ENCODE measurements at places on chromosomes 6 and 20.

DNA sequence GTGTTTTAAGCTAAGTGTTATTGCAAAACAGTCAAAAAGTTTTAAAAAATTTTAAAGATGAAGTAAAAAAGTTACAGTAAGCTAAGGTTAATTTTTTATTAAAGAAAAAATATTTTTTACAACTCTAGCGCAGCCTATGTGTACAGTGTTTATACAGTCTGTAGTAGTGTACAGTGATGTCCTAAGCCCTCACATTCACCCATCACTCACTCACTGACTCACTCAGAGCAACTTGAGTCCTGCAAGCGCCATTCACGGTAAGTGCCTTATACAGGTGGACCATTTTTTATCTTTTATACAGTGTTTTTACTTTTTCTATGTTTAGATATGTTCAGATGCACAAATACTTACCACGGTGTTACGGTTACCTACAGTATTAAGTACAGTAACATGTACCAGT, 83.4 kb upstream of the STMND1 start:
- DNase-seq: no peak

- no peak for DNase-seq
These were observed 27.9 kb upstream of the CCR6 start for GRCh38 chr6:167094820-167095637.

DNA sequence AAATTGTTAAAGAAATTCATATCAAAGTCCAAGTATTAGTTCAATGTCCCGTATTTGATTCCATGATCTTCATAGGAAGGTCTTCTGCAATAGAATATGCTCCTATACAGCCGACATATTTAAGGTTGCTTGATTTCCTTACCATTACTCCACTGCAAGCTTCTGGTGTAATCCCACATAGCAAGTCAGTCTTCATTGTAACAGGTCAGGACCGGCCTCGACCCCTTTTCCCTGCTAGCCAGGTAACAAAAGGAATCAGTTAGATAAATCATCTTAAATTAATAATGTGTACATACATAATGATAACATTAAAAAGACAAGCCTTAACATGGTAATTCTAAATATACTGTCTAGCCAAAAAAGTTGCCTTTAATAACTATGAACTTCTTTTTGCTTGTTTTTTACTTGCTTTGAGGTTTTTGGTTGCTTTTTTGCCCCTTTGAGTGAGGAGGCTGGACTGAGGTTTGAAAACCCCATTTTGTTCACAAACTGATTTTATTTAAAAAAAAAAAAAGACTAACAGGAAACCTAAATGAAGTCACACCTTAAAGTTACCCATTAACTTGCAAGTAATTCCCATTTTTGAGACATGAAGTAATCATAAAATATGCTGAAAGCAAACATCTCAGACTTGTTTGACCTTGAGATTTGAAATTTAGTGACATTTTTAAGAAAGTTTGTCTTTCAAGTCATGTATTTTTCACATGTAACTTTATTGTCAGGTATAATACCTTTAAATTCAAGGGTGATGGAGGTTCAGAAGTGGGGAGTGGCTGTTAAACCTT, 19.2 kb upstream of the SNX14 start:
- no peak for DNase-seq

- DNase-seq: no peak
These were observed 34.1 kb upstream of the ID1 start for GRCh38 chr20:31570735-31571617.

DNA sequence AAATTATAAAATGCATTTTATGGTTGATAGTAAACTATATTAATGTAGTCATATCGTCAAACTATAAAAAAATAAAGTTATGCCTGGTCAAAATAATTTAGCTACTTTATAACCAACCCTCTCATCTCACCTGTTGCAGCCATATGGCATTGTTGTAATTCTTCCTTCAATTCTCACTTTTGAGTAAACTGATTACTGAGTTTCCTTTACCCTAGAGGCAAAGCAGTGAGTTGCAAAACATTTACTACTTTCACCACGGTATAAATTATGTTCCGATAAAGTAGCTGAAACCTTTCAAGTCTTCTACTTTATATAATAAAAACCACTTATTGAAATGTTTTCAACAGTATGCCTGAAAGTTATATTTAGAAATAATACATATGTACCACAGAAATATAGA, 113.8 kb downstream of the AHI1 start:
- no peak for DNase-seq

- DNase-seq: no peak
These were observed 23.6 kb downstream of the COL11A2 start for GRCh38 chr6:33168639-33169038.

DNA sequence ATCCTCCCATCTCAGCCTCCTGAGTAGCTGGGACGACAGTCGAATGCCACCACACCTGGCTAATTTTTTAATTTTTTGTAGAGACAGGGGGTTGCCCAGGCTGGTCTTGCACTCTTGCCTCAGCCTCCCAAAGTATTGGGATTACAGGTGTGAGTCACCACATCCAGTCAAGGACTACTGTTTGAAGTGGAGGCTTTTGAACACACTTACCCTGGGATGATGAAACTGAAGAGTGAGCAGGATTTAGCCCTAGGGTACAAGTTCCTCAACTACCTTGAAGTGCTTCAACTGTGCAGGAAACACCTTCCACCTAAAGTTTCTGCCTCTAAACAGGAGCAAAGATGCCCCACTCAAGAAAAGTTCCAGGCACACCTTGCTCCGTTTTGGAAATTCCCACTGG, 15.7 kb upstream of the PARD6B start:
- no peak for DNase-seq

DNA sequence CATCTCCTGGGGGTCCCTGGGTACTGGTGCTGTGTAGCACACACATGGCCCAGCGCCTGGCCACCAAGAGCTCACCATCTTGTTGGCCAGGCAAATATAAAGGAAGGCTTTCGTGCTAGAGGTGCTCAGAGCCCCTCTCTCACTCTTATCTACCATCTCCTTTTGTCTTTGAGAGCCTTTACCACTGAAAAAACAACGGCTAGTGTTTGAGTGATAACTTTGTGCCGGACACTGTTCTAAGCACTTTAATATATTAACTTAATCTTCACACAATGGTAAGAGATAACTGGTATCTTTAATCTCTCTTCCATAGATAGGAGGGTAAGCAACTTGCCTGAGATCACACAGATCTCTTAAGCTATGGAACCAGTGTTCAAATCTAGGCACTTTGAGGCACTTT, 21.5 kb upstream of the ARHGAP18 start:
- DNase-seq: no peak

DNA sequence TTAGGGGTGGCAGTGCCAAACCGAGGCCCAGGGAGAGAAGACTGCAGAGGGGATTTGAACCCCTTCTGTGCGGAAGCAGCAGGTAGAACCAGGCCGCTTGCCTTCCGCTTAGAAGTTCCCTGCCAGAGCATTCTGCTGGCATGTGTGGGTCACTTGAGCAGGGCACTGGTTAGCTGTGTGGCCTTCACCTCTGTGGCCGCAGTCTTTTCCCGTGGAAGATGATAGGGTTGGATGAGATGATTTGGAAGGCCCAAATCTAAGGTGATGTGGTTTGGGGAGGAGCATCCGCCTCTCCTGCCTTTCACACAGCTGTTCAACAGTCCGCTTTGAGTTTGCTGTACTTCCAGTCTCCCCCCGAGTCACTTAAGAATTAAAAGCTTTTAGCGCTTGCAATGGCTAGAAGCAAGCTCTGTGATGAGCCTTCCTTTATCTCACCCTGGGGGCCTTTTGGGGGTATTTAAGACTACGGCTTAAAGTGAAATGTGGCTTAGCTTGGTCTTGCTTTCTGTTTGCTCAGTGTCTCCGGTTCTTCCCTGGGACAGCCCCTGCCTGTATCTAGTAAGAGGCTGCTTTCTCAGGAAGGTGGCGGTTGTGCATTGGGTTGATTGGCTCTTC, 743 bp downstream of the CMTR1 start:
- DNase-seq: no peak

DNA sequence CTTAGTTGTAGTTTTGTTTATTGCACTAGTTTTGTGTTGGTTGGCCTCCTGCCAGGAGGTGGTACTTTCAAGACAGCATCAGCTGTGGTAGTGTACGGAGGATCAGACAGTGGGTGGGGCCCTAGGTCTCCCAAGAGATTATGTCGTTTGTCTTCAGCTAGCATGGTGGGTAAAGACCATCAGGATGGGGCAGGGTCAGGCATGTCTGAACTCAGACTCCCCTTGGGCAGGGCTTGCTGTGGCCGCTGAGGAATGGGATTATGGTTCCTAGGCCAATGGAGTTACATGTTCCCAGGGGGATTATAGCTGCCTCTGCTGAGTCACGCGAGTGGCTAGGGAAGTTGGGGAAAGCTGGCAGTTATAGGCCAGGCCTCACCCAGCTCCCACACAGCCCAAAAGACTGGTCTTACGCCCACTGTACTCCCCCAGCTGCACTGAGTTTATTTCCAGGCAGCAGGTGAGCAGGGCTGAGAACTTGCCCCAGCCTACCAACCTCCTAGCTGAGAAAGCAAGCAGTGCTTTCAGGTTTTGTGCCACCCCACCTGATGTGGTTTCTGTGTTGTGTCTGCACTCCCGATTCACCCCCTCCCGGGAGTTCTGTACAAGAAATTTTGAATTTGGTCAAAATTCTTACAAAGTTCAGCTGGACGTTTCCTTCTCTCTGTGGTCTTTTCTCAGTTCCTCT, 24.7 kb downstream of the ZSCAN31 start:
- no peak for DNase-seq

GRCh38 chr6:17292600-17293133, 11.5 kb downstream of the RBM24 start:
- DNase-seq: no peak

DNA sequence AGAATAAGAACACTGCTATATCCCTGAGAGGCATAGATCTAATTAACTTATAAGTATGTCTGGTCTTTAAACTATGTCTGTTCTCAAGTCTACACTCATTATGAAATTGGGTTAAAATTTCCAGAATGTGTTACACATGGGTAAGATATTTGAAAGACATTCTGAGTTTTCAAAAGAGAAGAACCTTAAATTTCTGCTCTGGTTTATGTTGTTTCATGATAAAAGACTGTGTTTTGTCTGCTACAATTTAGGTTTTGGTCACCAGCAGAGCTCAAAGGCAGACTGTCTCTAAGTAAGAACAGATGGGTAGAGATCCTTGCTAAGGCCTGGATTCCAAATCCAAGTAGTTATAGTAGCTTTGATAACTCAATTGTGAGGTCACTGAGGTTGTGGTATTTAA, 6.0 kb downstream of the STMND1 start:
- DNase-seq: no peak

DNA sequence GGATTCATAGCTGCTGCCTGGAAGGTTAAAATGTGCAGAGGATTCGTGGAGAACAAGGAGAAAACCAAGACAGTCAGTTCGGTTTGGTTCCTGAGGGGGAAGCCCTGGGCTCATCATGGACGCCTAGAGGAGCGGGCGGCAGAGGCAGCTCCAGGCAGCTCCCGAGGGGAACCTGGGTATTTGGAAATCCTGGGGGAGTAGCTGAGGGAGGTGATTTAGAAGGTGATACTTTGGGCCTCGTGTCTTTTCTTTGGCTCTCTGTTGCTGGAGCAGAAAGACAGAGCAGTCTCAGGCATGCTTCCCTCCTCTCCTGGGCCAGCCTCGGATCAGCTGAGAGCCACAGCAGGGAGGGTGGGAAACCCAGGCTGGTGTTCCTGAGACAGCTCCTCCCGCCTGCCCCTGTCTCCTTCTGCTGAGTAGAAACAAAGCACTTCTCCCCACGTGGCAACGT, 139.5 kb downstream of the DLL1 start:
- no peak for DNase-seq

GRCh38 chr20:20362774-20363433, 5.0 kb upstream of the INSM1 start:
- peak; percentile 90 for DNase-seq

- DNase-seq: no peak
These were observed 132.9 kb upstream of the THBS2 start for GRCh38 chr6:169386411-169387057.

GRCh38 chr20:24318569-24319352, 150.7 kb upstream of the SYNDIG1 start:
- DNase-seq: no peak

DNA sequence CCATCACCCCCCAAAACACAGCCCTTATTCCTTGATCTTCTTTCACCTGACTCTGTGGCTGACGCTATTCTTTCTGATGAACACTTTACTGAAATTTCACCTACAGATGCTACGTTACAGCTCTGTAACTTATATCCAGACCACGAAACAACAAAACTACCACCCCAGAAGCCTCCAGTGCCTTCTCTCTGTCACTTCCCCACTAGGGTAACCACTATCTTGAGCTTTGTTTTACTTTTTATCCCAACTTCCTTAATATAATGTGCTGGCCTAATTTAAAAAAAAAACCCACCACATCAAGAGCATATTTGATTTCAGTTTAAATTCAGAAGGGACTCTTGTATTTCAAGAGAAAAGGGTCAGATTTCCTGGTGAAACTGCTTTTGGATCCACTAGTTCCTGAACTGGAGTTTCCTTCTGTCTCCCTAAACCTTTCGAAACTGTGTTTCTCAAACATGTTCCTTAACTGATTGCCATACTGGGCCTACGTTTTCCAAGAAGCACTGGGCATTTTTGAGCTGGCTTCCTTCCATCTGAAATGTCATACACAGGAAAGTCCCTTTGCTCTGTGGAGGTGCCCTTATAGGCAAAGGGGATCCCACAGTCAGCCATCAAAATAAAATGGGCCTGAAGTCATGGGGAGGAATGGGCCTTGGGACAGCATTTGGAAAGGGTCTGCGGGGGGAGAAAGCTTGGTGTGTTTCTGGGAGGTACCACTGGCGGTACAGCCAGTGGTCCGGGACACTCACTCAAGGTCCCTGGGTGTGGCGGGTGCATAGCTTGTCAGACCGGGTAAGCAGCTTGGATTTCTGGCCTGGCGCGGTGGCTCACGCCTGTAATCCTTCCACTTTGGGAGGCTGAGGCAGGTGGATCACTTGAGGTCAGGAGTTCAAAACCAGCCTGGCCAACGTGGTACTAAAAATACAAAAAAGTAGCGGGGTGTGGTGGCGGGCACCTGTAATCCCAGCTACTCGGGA, 25.8 kb upstream of the RTF2 start:
- DNase-seq: no peak

DNA sequence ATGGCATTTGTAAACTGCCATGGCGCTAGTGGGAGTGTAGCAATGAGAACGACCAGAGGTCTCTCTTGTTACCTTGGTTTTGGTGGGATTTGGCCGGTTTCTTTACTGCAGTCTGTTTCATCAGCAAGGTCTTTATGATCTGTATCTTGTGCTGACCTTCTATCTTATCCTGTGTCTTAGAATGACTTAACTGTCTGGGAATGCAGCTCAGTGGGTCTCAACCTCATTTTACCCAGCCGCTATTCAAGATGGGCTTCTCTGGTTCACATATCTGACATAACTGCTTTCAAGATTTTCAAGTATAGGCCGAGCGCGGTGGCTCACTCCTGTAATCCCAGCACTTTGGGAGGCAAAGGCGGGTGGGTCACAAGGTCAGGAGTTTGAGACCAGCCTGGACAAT, 1.9 kb upstream of the SFT2D1 start:
- DNase-seq: no peak

Data from DMS79 (cell line).